ENCODE measurements at places on chromosomes 1 and 21.
A peak's percentile ranks its signal among the peaks of the same experiment; 100 is the strongest.

DNA sequence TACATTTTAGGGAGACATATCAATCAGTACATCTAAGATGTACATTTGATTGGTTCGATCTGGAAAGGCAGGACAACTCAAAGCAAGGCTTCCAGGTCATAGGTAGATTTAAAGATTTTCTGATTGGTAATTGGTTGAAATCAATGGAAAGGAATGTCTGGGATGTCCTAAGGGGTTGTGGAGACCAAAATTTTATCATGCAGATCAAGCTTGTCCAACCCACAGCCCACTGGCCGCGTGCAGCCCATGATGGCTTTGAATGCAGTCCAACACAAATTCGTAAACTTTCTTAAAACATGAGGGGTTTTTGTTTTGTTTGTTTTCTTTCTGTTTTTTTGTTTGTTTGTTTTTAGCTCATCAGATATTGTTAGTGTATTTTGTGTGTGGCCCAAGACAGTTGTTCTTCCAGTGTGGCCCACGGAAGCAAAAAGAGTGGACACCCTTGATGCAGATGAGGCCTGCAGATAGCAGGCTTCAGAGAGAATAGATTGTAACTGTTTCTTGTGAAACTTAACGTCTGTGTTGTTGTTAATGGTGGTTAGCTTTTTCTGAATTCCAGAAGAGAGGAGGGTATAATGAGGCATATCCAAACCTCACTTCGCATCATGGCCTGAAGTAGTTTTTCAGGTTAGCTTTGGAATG is 3.1 kb downstream of the IFNAR1 start:
- no peak for DNase-seq

GRCh38 chr1:50978144-50978851 is 8.3 kb downstream of the CDKN2C start:
- peak; percentile 23 for DNase-seq

DNA sequence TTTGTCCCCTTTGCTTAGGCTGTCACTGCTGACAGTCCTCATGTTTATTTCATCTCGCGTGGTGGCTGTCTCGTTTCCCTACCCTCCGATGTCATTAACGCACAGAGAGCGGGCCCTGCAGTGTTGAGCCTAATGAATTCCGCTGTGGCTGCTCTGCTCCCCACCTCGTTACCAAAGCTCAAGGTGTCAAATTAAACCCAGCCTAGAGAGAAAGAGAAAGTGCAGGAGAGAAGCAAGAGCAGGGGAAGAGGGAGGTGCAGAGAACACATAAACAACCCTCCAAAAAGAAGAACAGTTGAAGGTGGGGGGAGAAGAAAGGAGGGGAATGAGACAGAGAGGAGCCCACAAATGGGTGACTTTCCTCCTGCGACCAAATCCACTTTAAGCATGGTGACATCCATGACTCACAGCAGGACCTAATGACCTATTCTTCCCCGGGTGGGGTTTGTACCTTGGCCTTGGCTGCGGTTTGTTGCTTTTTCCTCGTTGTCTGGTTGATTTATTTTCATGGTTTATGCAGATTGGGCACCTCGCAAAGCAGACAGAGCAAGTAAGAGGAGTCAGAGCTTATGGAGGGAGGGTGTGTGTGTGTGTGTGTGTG is 92.5 kb downstream of the PBX1 start:
- no peak for DNase-seq

GRCh38 chr1:57772580-57773195 is 348.8 kb upstream of the DAB1 start:
- DNase-seq = no peak

GRCh38 chr1:247115141-247115510 is 11.0 kb upstream of the ZNF669 start:
- DNase-seq = no peak

GRCh38 chr1:32702599-32703478 is at the start of gene SYNC:
Gene SYNC (minus strand): TSS chr1:32702770. CDS start chr1:32702660, 110 bp downstream.
- DNase-seq = no peak
